ENCODE measurements at places on chromosomes 2 and 18.

GRCh38 chr2:239392688-239393387 lies 8.0 kb downstream of the HDAC4 start:
- H3K27ac ChIP-seq: no peak overlapping the region
- ATAC-seq: no peak
- no peak overlapping the region for H3K4me3 ChIP-seq
- peaks cover 75% of the 10 kb centered on the region for H3K4me1 ChIP-seq
- no peaks in the 10 kb centered on the region for H3K27me3 ChIP-seq

GRCh38 chr2:63778391-63778790 lies 63.3 kb upstream of the UGP2 start:
- no peak for ATAC-seq
- H3K4me1 ChIP-seq: no peaks in the 10 kb centered on the region
- no peak overlapping the region for H3K4me3 ChIP-seq

DNA sequence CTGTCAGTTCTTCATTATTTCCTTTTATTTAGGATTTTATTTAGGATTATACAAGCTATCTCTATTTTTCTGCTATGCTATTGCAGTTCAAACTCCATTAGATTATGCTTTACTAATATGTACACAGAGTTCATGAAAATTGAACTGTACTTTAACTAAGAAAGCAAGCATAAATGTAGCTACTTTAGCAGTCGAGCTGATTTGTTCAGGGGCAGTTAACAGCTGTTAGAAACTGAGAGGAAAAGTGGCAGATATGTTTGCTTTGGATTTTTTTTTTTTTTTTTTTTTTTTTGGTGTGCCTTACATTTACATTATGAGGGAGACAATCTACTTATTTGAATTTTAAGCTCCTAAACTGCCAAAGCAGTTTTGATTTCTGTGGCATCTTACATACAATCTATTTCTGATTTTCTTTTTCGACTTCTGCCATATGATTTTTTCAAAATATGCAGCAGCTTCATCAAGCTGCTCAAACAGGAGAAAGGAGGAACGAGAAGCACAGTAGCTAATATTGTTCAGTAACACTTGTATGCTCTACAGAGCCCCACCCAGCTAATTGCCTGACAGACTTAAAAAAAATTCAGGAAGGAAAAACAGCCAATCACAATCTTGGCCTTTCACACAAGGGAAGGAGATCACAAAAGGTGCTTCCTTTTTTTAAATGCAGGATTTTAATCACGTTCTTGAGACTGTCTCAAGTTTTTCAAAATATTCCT lies 233.4 kb upstream of the SIX3 start:
- ATAC-seq: no peak
- no peak overlapping the region for H3K27ac ChIP-seq
- H3K27me3 ChIP-seq: no peaks in the 10 kb centered on the region
- no peaks in the 10 kb centered on the region for H3K36me3 ChIP-seq
- H3K4me3 ChIP-seq: no peak overlapping the region

- no peak overlapping the region for H3K4me3 ChIP-seq
- H3K27me3 ChIP-seq: no peaks in the 10 kb centered on the region
- no peaks in the 10 kb centered on the region for H3K4me1 ChIP-seq
Observed at GRCh38 chr18:382423-382984, 114.7 kb upstream of the THOC1 start.
